HepG2 (cell line): ENCODE measurements at places on chromosomes 2 and 18. TPM values are rescaled to one million over a fixed set of nuclear protein-coding genes. Genes with fewer than 3 reads are reported as not detected.

The SLC14A1 gene
- total RNA-seq: not detected in 2 replicates

The ECEL1 gene
- total RNA-seq: not detected in 2 replicates

The GNAL gene
- 1.3 and 1.4 TPM in 2 replicates for total RNA-seq

The IL1F10 gene
- not detected in 2 replicates for total RNA-seq

DNA sequence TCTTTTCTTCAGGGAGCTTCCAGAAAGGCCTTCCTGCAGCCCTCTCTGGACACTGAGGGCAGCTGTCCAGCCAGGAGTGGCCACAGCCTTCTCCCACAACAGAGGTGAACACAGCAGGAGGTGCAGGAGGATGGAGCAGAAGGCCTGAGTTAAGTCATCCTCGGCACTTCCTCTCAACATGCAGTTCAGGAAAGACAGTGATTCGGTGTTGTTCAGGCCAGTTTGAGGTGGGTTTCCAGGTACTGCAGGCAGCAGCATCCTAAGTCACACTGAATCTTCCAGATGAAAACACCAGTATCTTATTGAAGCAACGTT lies 225.3 kb upstream of the PXDN start:
- H3K4me3 ChIP-seq: no peak overlapping the region
- H3K27ac ChIP-seq: no peak overlapping the region
- peaks cover 6% of the 10 kb centered on the region for H3K27me3 ChIP-seq
- H3K4me1 ChIP-seq: no peaks in the 10 kb centered on the region

- no peaks in the 10 kb centered on the region for H3K4me1 ChIP-seq
- no peak overlapping the region for H3K27ac ChIP-seq
- DNase-seq: no peak
- H3K36me3 ChIP-seq: no peaks in the 10 kb centered on the region
Observed at GRCh38 chr2:122319539-122320132, 564.2 kb downstream of the TSN start.

- H3K27ac ChIP-seq: no peak overlapping the region
- no peaks in the 10 kb centered on the region for H3K27me3 ChIP-seq
- no peaks in the 10 kb centered on the region for H3K36me3 ChIP-seq
- no peak overlapping the region for H3K4me3 ChIP-seq
Observed at GRCh38 chr2:203646266-203646864, 60.1 kb upstream of the CD28 start.

- no peaks in the 10 kb centered on the region for H3K36me3 ChIP-seq
- no peak overlapping the region for H3K27ac ChIP-seq
- peaks cover 51% of the 10 kb centered on the region for H3K4me1 ChIP-seq
- DNase-seq: no peak
Observed at GRCh38 chr2:226578373-226578772, 221.2 kb downstream of the IRS1 start.

- H3K27ac ChIP-seq: no peak overlapping the region
- no peak overlapping the region for H3K4me3 ChIP-seq
- DNase-seq: no peak
- no peaks in the 10 kb centered on the region for H3K27me3 ChIP-seq
- H3K4me1 ChIP-seq: no peaks in the 10 kb centered on the region
Observed at GRCh38 chr2:105062158-105062557, 24.3 kb downstream of the MRPS9 start.

DNA sequence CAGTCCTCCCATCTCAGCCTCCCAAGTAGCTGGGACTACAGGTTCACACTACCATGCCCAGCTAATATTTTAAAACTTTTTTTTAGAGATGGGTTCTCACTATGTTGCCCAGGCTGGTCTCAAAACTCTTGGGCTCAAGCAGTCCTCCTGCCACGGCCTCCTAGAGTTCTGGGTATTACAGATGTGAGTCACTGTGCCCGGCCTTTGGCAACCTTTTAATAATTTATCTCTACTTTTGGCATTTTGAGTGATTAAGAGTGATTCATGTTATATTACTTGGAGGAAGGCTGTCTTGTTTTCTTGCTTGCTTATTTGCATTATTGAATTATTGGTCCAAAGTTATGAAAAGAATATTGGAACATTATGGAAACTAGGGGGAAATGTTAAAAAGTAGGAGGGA lies 24.3 kb downstream of the NCOA1 start:
- H3K4me1 ChIP-seq: no peaks in the 10 kb centered on the region
- H3K36me3 ChIP-seq: no peaks in the 10 kb centered on the region
- H3K27me3 ChIP-seq: no peaks in the 10 kb centered on the region
- DNase-seq: no peak

DNA sequence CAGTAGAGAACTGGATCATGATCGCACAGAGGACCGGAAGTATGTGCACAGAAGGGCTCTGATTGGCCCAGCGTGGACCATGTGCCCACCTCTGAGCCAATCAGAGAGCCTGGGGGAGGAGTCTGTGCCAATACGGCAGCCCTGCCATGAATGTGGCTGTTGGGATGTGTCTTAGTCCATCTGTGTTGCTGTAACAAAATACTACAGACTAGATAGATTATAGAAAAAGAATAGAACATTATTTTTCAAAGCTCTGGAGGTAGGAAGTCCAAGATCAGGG lies 132.0 kb downstream of the NDUFA10 start:
- H3K4me1 ChIP-seq: no peaks in the 10 kb centered on the region
- no peak overlapping the region for H3K4me3 ChIP-seq
- no peaks in the 10 kb centered on the region for H3K36me3 ChIP-seq
- no peak overlapping the region for H3K27ac ChIP-seq
- DNase-seq: no peak

DNA sequence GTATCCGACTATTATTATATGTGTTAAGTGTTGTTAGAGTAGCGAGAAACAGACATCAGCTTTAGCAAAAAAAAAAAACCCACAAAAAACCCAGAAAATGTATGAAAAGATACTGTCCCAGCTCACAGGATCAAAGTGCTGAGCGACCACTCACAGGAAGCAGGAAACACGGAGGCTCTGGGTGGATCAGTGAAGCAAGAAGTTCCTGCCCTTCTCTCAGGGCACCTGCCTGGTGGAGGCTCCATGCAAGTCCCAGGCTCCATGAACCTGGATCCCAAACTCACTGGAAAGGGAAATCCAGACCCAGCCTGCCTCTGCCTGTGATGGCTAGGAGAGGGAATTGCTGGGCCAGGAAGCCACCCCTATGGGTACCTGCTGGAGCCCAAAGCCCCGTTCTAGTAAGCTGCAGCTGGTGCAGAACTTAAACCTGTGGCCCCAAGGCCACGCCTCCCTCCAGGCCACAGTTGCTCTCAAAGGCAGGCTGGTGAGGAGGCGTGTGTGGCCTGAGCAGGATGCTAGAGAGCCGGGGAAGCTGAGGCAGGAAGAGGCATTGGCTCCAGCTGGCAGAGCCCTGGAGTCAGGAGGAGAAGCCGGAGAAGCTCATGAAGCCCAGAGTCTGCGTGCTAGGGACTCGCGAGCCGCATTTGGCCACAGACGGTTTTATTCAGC lies 63.5 kb upstream of the TAF1B start:
- no peak overlapping the region for H3K27ac ChIP-seq
- peaks cover 65% of the 10 kb centered on the region for H3K27me3 ChIP-seq
- no peak overlapping the region for H3K4me3 ChIP-seq
- H3K36me3 ChIP-seq: no peaks in the 10 kb centered on the region
- H3K4me1 ChIP-seq: peaks cover 22% of the 10 kb centered on the region
- DNase-seq: no peak

GRCh38 chr2:111052621-111053020 lies 68.1 kb upstream of the BCL2L11 start:
- H3K27me3 ChIP-seq: peaks cover 5% of the 10 kb centered on the region; the same call in 1 of the 2 replicates
- DNase-seq: no peak
- peaks cover 23% of the 10 kb centered on the region for H3K4me1 ChIP-seq
- no peak overlapping the region for H3K4me3 ChIP-seq
- no peak overlapping the region for H3K27ac ChIP-seq

DNA sequence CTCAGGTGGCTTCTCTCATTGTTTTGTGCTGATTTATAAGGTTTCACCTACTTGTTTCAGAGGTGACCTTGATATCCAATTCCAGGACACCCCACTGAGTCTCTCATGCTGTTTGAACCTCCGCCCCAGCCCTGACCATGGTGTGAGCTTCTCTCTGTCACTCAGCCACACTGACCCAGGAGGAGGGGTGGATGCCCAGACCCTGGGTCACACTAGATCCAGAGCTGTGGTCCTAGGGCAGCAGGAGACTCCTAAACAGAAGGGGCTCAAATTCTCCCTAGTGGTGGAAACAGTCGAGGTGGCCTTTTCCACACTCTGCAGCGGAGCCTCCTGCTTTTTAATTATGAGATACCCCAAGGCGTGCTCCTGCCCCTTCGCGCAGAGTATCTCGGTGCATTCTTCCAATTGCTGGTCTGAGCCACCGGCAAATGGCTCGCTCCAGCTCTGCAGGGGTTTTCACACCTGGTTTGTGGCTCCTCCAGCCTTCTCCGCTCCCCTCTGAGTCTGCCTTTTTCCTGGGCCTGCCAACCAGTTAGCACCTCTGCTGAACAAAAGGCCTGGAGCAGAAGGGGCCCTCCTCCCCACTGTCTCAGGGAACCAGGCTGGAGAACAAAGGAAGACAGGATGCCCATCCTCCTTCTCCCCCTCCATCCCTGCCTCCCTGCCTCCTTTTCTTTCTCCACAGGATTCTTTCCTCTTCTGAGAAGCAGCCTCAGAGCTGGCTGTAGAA lies 147.3 kb upstream of the SPRED2 start:
- no peak for DNase-seq

DNA sequence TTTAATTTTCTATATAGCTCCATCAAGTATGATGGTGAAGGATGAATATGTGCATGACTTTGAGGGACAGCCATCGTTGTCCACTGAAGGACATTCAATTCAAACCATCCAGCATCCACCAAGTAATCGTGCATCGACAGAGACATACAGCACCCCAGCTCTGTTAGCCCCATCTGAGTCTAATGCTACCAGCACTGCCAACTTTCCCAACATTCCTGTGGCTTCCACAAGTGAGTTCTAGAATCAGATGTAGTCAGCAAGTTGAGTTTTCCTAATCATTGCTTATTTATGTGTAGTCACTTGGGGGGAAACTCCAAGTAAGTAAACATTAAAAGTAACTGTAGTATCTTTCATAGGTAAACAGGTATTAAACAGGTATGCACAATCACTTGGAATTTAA lies 24.8 kb downstream of the SMAD4 start:
- H3K27ac ChIP-seq: no peak overlapping the region
- DNase-seq: no peak
- H3K4me3 ChIP-seq: no peak overlapping the region
- no peaks in the 10 kb centered on the region for H3K4me1 ChIP-seq
- H3K36me3 ChIP-seq: peaks cover 49% of the 10 kb centered on the region
- H3K27me3 ChIP-seq: no peaks in the 10 kb centered on the region

- H3K4me3 ChIP-seq: no peak overlapping the region
- no peak for DNase-seq
Observed at GRCh38 chr2:235911633-235912233, 256.5 kb downstream of the GBX2 start.

DNA sequence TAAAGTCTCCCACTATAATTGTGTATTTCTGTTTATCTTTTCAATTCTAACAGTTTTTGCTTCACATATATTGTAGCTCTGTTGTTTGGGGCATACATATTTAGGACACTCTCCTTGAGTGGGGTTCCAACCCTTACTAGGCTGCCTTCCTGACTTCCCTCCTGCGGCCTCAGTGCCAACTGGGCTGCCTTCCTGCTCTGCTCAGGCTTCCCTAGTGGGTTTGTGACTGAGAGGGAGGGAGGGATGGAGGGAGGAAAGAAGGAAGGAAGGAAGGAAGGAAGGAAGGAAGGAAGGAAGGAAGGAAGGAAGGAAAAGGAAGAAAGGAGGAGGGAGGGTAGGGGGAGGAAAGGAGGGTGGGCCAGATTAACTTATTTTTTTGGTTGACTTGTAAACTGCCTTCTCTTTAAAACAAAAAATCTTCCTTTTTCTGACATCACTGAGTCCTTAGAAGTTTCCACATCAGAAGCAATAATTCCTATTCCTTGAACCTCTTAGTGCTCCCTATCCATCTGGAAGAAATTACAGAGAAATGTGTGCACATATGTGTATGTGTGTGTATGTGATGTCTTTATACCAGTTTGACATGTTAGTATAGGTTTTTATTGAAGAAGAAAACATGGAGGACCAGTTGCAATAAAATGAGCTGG lies 145.4 kb upstream of the PGAP1 start:
- no peak overlapping the region for H3K4me3 ChIP-seq
- no peaks in the 10 kb centered on the region for H3K36me3 ChIP-seq
- no peaks in the 10 kb centered on the region for H3K4me1 ChIP-seq
- H3K27ac ChIP-seq: no peak overlapping the region

GRCh38 chr2:237876061-237876526 lies 16.7 kb downstream of the RAMP1 start:
- peaks cover 18% of the 10 kb centered on the region for H3K27me3 ChIP-seq
- no peak overlapping the region for H3K27ac ChIP-seq
- H3K4me1 ChIP-seq: peaks cover 18% of the 10 kb centered on the region
- no peak overlapping the region for H3K4me3 ChIP-seq
- no peak for DNase-seq

DNA sequence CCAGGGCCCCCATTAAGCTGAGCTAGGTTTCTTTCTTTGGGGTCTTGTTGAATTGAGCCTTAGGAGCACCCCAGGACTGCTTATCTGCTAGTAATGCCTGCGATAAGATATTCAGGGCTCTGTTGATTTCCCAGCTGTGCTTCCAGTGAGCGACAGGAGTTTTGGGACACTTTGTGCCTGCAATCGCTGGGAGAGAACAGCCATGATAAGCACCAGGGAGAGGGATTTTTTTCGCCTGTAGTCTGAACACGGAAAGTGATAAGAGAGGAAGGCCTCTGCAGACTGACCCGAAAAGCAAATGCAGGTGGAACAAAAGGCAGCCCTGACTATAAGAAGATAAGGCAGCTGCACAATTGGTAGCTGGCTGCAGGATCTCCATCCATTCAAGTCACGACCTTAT lies 244.3 kb downstream of the CNTNAP5 start:
- H3K27me3 ChIP-seq: no peaks in the 10 kb centered on the region
- H3K36me3 ChIP-seq: no peaks in the 10 kb centered on the region
- no peak overlapping the region for H3K27ac ChIP-seq
- H3K4me1 ChIP-seq: no peaks in the 10 kb centered on the region
- no peak for DNase-seq
- no peak overlapping the region for H3K4me3 ChIP-seq

- peak; percentile 33 for DNase-seq
- H3K27ac ChIP-seq: no peak overlapping the region
- peaks cover 91% of the 10 kb centered on the region for H3K27me3 ChIP-seq
- H3K4me1 ChIP-seq: peaks cover 11% of the 10 kb centered on the region
Observed at GRCh38 chr2:176137906-176138305, 8.4 kb downstream of the HOXD8 start.

DNA sequence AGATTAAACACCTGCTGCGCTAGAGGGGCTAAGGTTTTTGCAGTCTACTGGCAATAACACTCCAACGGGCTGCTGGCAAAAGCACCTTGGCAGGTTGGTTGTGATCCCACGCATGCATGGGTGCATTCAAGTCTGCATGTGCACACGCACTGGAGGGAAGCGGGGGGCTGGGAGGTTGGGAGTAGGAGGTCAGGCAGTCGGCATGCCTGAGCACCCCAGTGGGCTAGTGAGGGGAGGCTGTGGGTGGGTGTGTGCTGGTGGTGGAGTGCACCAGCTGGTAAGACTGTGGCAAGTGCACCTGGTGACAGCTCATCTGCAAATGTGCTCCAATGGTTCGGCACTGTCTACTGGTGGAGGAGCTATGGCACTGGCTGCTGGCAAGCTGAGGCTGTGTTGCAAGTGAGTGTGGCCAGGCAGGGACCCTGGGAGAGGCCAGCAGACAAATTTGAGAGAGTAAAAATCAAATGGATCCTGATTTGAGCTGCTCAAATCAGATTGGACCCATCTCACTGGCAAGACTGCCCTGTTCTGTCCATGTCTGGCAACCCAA lies 460.6 kb upstream of the DSEL start:
- no peak for DNase-seq
- H3K4me1 ChIP-seq: no peaks in the 10 kb centered on the region
- no peak overlapping the region for H3K4me3 ChIP-seq
- H3K27ac ChIP-seq: no peak overlapping the region
- H3K27me3 ChIP-seq: no peaks in the 10 kb centered on the region
- no peaks in the 10 kb centered on the region for H3K36me3 ChIP-seq
